ENCODE measurements at places on chromosomes 12 and 14. TPM values are rescaled to one million over a fixed set of nuclear protein-coding genes. Genes with fewer than 3 reads are reported as not detected.

DNA sequence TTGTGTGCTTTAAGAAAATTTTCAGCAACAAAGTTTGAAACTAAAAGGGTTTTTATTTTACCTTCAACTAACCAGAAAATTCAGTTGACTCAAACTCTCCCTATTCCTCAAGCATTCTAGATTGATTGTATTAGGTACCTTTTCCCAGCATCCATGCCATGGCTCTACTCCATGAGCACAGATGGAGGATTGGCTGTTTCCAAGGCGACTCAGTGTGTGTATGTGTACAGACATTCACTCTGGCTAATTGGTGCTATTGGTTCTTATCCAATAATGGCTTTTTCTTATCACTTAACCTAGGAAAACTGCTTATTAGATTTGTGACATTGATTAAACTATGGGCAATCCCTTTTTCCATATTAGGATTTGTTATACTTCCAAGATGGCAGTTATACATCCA lies 202.6 kb downstream of the ANO6 start:
- peak overlapping the region; percentile 13 for H3K27ac ChIP-seq
- H3K4me1 ChIP-seq = peaks cover 7% of the 10 kb centered on the region
- no peak for DNase-seq
- peaks cover 44% of the 10 kb centered on the region for H3K36me3 ChIP-seq
- H3K27me3 ChIP-seq = no peaks in the 10 kb centered on the region

BATF gene
- total RNA-seq = not detected

RPL6 gene
- 1,543 TPM for total RNA-seq

GRCh38 chr12:123705935-123706334 lies 6.2 kb upstream of the ATP6V0A2 start:
- no peak overlapping the region for H3K4me3 ChIP-seq
- no peaks in the 10 kb centered on the region for H3K27me3 ChIP-seq
- no peak for DNase-seq
- H3K27ac ChIP-seq = no peak overlapping the region
- peaks cover 22% of the 10 kb centered on the region for H3K36me3 ChIP-seq

- H3K27ac ChIP-seq = no peak overlapping the region
- H3K4me3 ChIP-seq = no peak overlapping the region
- no peak for DNase-seq
- H3K36me3 ChIP-seq = no peaks in the 10 kb centered on the region
- H3K27me3 ChIP-seq = no peaks in the 10 kb centered on the region
- H3K4me1 ChIP-seq = peaks cover 43% of the 10 kb centered on the region
These were observed 114.5 kb downstream of the DACT1 start for GRCh38 chr14:58752289-58752688.

DNA sequence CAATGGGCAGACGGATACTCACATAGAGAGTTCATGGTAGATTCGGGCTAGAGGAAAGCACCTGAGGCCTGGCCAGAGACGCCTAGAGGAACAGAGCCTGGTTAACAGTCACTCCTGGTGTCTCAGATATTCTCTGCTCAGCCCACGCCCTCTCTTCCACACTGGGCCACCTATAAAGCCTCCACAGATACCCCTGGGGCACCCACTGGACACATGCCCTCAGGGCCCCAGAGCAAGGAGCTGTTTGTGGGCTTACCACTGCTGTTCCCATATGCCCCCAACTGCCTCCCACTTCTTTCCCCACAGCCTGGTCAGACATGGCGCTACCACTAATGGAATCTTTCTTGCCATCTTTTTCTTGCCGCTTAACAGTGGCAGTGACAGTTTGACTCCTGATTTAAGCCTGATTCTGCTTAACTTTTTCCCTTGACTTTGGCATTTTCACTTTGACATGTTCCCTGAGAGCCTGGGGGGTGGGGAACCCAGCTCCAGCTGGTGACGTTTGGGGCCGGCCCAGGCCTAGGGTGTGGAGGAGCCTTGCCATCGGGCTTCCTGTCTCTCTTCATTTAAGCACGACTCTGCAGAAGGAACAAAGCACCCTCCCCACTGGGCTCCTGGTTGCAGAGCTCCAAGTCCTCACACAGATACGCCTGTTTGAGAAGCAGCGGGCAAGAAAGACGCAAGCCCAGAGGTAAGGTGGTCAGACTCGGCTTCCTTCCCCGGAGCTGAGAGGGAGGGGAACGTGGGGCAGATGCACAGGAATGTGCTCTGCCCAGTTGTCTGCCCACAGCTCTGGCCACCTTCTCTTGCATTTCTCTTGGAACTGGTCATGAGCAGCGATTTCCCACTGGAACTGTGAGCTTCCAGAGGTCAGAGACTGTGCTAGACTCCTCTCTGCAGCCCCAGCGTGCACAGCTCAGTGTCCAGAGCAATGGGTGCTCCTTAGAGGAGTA lies at the start of gene CD4:
TSS of gene CD4 (plus strand) at position 557 of the 953 bp plus-strand sequence. CDS start 10,611 bp downstream, outside the sequence.
- H3K36me3 ChIP-seq = no peaks in the 10 kb centered on the region
- DNase-seq = no peak
- H3K27ac ChIP-seq = no peak within 1 kb of the TSS

All from HFFc6 (cell line).